Fibroblast of skin of left quadriceps (primary cell): ENCODE measurements at places on chromosomes 7 and 10.

DNA sequence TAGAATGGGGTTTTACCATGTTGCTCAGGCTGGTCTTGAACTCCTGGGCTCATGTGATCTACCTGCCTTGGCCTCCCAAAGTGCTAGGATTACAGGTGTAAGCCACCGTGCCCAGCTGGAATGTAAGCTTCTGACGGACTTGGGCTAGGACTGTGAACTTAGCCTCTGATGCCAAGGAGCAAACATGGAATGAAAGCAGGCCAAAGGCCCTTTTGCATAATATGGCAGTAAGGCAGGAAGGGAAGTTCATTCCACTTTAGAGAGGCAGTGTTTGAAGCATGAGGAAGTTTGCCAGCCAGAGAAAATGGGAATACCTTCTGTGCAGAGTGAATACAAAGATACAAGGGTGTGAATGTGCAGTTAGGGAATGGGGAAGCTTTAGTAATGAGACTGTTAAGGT is 20.3 kb downstream of the VCL start:
- DNase-seq, result no peak

- no peak for DNase-seq
Observed at GRCh38 chr7:76285604-76286374, 16.7 kb upstream of the HSPB1 start.

DNA sequence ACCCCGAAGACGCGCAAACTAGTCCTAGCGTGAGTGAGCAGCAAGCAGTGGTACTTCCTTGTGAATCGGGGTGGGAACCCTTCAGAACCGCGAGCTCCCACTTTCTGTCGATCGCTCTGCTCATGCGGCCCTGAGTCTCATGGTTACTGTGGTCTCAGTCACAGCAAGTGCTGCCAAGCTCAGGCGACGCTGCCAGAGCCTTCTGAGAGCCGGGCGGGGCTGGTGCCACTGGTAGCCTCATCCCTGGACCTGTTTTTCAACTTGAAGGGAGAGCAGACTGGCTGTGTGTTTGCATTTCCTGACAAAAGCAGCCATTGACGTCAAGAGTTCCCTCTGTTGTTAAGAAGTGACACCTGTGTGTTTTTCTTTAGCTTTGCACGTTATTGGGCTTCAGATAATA is 32.9 kb upstream of the BHLHA15 start:
- DNase-seq, result no peak

DNA sequence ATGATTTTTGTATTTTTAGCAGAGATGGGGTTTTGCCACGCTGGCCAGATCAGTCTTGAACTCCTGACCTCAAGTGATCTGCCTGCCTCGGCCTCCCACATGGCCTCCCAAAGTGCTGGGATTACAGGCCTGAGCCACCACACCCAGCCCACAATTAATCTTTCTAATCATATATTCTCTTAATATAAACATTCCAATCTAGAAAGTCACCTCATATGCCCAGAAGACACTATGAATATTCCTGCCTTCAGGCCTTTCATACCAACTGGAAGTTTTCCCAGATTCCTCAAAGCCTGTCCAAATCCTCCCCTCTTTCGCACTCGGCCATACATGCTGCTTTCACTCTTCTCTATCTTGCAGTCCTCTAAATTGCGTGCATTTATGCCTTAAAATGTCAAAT is 32.6 kb downstream of the PDZD8 start:
- peak; percentile 78 for DNase-seq

GRCh38 chr10:46317889-46318288 is 31.1 kb downstream of the ANTXRL start:
- no peak for DNase-seq

GRCh38 chr10:86067436-86068050 is 299.1 kb downstream of the GRID1 start:
- DNase-seq, result no peak
